ENCODE measurements at places on chromosomes 3 and 15.

DNA sequence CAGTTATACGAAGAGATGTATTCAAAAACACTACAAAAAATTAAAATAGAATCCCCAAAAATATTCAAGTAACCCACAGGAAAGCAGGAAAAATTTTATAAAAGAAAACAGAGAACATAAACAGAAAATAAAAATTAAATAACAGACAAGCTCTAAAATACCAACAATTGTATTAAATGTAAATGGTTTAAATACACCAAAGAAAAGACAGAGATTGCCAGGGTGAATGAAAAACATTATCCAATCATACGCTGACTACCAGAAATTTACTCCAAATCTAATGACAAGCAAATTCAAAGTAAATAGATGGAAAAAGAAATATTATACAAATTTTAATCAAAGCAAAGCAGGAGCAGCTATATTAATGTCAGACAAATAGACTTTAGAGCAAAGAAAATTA, 103.6 kb downstream of the BOC start:
- no peak for DNase-seq

DNA sequence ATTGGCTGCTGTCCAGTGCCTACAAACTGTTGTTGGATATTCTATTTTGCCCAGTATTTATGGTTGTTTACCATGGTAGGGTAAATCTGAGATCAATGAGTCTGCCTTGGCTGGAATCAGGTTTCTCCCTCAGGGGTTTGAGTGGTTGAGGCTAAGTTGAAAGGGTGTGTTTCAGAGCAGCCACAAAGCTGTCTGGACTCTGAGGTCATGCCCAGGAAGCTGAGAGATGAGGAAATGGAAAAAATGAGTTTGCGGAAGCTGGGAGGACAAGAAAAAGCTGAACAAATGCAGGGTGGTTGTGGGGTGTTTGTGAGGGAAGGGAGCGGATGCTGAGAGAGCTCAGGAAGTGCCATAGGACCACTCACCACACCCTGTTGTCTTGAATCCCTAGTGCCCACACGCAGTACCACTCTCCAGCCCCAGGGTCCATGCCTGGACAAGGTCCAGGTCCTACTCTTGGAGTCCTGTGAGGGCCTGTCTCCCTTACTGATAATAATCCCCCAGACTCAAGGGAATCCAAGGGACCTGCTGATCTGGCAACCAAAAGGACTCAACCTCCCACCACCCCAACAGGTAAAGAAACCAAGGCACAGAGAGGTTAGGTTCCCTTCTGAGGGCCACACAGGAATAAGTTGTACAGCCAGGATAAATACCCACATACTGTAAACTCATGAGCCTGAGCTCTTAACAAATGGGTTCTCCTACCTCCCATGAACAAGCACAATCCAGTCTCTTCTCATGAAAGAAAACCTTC, 81.6 kb downstream of the PPCDC start:
- DNase-seq: no peak

GRCh38 chr3:56389183-56389830, 79.0 kb downstream of the ERC2 start:
- no peak for DNase-seq

GRCh38 chr3:24410860-24411259, 83.8 kb downstream of the THRB start:
- DNase-seq: no peak

- no peak for DNase-seq
Measured at GRCh38 chr15:67114846-67115585, 49.6 kb downstream of the SMAD3 start.

DNA sequence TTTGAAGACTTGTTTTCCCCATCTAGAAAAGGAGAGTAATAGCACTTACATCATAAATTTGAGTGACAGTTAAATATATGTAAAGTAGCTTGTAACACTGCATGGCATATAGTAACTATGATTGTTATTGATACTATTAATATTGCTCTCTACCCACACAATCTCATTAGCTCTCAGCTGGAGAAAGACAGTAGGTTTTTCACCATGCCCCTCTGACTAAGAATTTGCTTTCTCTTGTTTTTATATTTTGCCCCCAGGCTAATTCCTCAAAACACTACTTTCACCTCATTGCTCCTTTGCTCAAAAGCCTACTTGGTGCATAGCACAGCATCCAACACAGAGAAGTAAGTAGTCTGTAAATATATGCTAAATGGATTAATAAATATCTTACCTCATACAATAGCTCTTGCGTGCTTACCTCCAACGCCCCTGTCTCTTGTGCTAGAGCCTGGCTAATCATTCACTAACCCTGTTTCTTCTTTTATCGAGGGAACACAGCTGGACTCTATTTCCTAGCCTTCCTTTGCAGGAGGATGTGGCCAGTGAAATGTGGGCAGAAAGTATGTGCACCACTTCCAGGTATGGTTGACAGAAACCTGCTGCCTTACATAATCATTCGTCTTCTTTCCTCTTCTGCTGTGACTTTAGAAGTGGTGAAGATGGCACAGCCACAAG, 190.0 kb downstream of the PLCH1 start:
- DNase-seq: no peak

DNA sequence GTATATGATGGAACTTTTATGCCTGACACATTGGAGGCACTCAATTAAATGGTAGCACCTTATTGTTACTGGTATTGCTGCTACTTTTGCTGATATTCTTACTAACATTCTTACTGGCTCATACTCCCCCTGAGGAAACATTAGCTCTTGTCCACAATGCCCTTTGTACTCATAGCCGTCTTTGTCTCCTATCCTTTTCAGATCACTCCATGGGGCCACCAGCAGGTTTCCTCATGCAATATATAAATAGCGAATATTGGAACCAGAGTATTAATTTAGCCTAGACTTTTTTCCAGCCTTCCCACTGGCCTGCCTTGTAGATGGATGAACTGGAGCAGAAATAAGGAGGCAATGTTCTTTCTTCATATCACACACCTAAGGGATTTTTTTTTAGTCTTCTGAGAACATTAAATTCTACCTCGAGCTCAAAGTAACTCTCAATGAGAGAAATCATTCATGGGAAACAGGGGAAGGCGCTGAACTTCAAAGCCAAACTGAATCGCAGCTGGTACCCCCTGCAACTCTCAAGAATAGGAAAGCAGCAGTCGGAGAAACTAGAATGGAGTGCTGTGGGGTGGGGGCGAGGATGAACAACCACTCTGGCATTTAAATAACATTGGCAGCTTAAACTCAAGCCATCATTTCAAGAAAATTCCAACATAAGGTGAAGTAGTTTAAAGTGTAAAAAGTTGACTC, 300.3 kb downstream of the TAFA4 start:
- DNase-seq: no peak

GRCh38 chr3:179113903-179114302, 34.3 kb upstream of the PIK3CA start:
- no peak for DNase-seq

DNA sequence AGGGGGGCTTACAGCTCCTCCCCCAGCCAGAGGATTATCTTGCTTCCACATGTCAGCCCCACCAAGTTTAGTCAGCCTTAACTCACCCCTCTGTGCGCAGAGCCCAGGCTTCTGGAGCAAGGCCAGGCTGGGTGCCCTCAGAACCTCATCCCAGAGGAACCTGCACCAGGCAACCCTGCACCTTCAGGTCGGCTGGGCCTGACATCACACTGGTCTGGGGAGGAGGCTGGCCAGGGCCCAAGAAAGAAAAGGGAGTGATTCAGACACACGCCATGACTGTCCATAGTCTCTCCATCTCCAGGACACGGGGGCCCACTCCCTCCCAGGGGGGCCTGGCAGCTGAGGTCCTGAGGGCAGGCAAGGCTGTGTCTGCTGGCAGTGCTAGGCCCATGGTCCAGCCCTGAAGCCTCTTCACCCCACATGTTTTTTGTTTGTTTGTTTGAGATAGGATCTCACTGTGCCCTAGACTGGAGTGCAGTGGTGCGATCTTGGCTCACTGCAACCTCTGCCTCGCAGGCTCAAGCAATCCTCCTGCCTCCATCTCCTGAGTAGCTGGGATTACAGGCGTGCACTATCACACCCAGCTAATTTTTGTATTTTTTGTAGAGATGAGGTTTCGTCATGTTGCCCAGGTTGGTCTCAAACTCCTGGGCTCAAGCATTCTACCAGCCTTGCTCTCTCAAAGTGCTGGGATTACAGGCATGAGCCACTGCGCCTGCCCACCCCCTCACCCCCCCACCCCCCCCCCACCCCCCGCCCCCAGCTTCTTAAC, 11.1 kb downstream of the TNK2 start:
- DNase-seq: no peak

- DNase-seq: no peak
Measured at GRCh38 chr15:91549581-91549980, 303.9 kb upstream of the SLCO3A1 start.
